ENCODE measurements at places on chromosomes 16 and 17. TPM values are rescaled to one million over a fixed set of nuclear protein-coding genes. Genes with fewer than 3 reads are reported as not detected.
A peak's percentile ranks its signal among the peaks of the same experiment; 100 is the strongest.

GRCh38 chr17:79400989-79401703, 209.7 kb downstream of the RBFOX3 start:
- H3K4me3 ChIP-seq, result no peak overlapping the region
- no peaks in the 10 kb centered on the region for H3K36me3 ChIP-seq
- H3K27ac ChIP-seq, result no peak overlapping the region

DNA sequence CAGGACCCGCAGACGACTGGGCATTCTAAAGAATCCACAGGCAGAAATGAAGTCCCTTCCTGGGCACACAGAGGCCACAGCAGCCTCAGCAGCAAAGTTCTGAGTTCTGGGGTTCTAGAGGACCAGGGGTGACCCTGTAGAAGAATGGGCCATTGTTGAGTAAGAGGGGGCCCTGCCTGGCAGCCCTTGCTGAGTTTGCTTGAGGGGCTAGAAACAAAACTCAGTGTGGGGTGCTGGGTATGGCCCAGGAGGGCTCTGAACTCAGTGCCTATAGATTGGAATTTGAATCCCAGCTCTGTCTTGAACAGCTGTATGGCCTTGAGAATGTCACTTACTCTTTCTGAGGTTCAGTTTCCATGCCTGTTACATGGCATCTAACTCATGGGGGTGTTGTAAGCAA, at the start of gene PDILT:
Gene PDILT, minus strand, starts transcription at position 101 of the 400 bp plus-strand sequence. CDS start 5,437 bp downstream, outside the sequence.
- no peaks in the 10 kb centered on the region for H3K27me3 ChIP-seq
- no peaks in the 10 kb centered on the region for H3K36me3 ChIP-seq
- no peak within 1 kb of the TSS for H3K27ac ChIP-seq
- H3K4me3 ChIP-seq, result no peak within 1 kb of the TSS

- H3K27ac ChIP-seq, result no peak overlapping the region
- no peak overlapping the region for H3K4me3 ChIP-seq
- peaks cover 12% of the 10 kb centered on the region for H3K4me1 ChIP-seq
Measured at GRCh38 chr16:89122322-89122851, 28.7 kb downstream of the ACSF3 start.

DNA sequence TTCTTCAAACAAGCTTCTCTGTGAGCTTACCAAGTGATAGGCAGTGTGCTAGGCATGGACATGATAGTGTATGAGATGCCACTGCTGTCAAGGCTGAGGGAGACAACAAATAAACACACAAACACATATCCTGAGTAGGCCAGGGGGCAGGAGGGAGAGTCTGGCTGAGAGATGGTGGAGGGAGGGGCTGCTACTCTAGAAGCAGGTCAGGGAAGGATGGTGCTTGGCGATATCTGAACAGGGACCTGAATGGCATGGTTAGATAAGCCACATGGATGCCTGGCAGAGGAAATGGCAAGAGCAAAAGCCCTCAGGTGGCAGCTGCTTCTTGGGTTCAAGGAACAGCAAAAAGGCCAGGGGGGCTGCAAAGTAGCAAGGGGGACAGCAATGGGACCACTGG, 8.6 kb upstream of the CHST6 start:
- no peaks in the 10 kb centered on the region for H3K36me3 ChIP-seq
- no peak overlapping the region for H3K4me3 ChIP-seq
- no peak overlapping the region for H3K27ac ChIP-seq
- H3K27me3 ChIP-seq, result peaks cover 9% of the 10 kb centered on the region

DNA sequence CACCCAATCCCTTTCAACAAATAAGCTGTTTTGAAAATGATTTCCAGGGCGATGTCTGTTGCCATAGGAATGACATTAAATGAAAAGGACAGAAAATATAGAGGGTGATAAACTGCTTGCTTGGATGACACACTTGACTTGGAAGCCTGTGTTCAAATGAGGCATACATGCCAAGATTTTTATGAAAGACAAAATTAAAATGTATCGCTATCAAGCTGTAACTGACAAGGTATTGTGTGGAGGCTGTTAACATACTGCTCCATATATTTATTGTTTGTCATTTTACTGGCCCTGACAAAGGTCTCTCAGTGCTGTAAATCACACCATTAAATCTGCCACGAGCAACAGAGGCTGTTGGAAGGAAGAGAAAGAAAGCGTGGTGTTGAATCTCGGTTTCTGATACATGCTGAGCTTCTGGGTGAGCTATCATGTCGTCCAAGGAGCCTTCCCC, 456.2 kb upstream of the SALL1 start:
- H3K27ac ChIP-seq, result no peak overlapping the region
- no peak for DNase-seq
- H3K4me1 ChIP-seq, result no peaks in the 10 kb centered on the region
- no peaks in the 10 kb centered on the region for H3K36me3 ChIP-seq
- no peaks in the 10 kb centered on the region for H3K27me3 ChIP-seq
- H3K4me3 ChIP-seq, result no peak overlapping the region

GRCh38 chr16:86118467-86119307, 219.7 kb downstream of the IRF8 start:
- H3K4me1 ChIP-seq, result no peaks in the 10 kb centered on the region
- peaks cover 4% of the 10 kb centered on the region for H3K27me3 ChIP-seq
- H3K27ac ChIP-seq, result no peak overlapping the region

- H3K27ac ChIP-seq, result no peak overlapping the region
- no peak for DNase-seq
- 0 out of 2 replicates have a peak, but pooled peaks cover 6% of the 10 kb centered on the region for H3K4me1 ChIP-seq
- H3K36me3 ChIP-seq, result no peaks in the 10 kb centered on the region
- H3K27me3 ChIP-seq, result no peaks in the 10 kb centered on the region
- no peak overlapping the region for H3K4me3 ChIP-seq
Measured at GRCh38 chr17:61291451-61292285, 108.0 kb upstream of the TBX2 start.

GRCh38 chr17:12673788-12674187, 8.1 kb downstream of the MYOCD start:
- H3K27ac ChIP-seq, result no peak overlapping the region
- no peak for DNase-seq
- H3K4me1 ChIP-seq, result no peaks in the 10 kb centered on the region
- H3K27me3 ChIP-seq, result no peaks in the 10 kb centered on the region
- H3K4me3 ChIP-seq, result no peak overlapping the region

DNA sequence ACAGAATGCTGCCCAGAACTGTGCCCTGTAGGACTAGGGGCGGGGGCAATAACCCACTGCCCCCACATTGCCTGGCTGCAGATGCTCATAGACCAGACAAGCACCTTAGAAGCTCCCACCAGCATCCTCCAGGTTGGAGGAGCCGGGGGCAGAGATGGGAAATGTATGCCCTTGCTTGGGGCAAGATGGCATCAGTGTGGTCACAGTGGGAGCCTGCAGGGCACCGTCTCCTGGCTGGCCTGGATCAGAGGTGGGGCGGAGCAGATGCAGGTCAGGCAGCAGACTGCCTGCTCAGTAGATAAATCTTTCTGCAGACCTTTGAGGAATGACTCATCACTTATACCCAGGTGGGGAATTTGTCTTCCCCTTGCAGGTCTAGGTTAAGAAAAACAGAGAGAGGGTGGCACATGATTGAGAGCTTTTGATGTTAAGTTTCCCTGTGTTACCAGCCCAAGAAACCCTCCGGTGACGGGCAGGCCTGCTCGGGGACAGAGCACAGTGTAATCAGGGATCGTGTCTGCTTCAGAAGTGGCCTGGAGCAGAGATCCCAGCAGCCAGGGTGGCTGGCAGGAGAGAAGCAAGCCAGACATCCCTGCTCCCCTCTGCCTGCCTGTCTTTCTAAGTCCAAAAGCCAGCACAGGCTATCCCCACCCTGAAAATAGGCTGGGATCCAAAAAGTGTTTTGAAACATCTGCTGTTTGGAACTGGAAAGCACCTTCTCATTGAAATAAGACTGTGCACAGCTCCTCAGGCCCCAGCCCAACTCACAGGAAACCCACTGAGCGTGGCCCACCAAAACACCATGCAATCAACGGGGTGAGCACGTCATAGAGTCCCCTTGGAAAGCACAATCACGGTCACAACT, 50.7 kb upstream of the RPL38 start:
- no peak overlapping the region for H3K4me3 ChIP-seq

DNA sequence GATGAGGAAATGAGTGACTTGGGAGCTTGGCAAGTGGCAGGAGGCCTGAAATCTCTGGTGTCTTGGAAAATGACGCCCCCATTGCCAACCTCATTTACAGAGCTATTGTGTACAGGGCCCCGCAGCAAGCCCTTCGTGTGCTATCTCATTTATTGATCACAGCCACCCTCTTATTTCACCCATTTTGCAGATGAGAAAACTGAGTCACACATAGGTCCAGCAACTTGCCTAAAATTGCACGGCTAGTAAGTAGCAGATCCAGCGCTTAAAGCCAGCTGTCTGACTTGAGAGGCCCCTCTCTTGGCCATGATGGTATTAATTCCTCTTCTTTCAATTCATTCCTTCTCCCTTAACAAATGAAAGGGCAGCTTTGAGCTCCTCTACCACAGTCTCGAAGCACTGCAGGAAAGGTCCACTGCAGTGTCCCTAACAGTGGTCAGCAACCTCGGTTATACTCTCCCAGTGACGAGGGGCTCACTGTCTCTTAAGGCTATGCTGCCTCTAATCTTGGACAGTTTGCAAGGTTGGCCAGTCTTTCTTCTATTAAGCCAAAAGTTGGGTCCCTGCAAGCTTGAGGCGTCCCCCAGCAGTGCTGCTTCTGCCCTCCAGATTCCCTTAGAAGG, 162.2 kb downstream of the COPRS start:
- no peak overlapping the region for H3K4me3 ChIP-seq
- H3K4me1 ChIP-seq, result peaks cover 17% of the 10 kb centered on the region
- no peaks in the 10 kb centered on the region for H3K36me3 ChIP-seq
- H3K27me3 ChIP-seq, result no peaks in the 10 kb centered on the region

- peaks cover 52% of the 10 kb centered on the region for H3K4me1 ChIP-seq
- no peaks in the 10 kb centered on the region for H3K27me3 ChIP-seq
- peak overlapping the region; percentile 81 for H3K27ac ChIP-seq
- no peak for DNase-seq
Measured at GRCh38 chr17:61398721-61399130, 917 bp upstream of the TBX2 start.

DNA sequence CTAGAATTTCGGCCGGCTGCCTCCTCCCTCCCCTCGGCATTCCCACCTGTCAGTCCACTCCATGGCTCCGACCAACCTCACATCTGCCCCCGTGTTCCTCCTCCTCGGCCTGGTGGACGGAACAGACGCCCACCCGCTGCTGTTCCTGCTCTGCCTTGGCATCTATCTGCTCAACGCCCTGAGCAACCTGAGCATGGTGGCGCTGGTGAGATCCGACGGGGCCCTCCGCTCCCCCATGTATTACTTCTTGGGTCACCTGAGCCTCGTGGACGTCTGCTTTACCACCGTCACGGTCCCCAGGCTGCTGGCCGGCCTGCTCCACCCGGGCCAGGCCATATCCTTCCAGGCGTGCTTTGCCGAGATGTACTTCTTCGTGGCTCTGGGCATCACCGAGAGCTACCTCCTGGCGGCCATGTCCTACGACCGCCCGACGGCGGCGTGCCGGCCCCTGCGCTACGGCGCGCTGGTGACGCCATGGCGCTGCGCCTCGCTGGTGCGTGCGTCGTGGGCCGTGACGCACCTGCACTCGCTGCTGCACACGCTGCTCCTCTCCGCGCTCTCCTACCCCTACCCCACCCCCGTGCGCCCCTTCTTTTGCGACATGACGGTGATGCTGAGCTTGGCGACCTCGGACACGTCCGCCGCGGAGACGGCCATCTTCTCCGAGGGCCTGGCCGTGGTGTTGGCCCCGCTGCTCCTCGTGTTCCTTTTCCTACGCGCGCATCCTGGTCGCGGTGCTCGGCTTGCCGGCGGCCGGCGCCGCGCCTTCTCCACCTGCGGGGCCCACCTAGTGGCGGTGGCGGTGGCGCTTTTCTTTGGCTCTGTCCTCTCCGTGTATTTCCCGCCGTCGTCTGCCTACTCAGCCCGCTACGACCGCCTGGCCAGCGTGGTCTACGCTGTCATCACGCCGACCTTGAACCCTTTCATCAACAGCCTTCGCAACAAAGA, at the start of gene OR3A2:
Gene OR3A2, minus strand, starts transcription at position 440 of the 948 bp plus-strand sequence.
- no peaks in the 10 kb centered on the region for H3K4me1 ChIP-seq
- H3K27me3 ChIP-seq, result peaks cover 14% of the 10 kb centered on the region
- H3K27ac ChIP-seq, result no peak within 1 kb of the TSS
- H3K36me3 ChIP-seq, result no peaks in the 10 kb centered on the region
- H3K4me3 ChIP-seq, result no peak within 1 kb of the TSS
- no peak for DNase-seq

DNA sequence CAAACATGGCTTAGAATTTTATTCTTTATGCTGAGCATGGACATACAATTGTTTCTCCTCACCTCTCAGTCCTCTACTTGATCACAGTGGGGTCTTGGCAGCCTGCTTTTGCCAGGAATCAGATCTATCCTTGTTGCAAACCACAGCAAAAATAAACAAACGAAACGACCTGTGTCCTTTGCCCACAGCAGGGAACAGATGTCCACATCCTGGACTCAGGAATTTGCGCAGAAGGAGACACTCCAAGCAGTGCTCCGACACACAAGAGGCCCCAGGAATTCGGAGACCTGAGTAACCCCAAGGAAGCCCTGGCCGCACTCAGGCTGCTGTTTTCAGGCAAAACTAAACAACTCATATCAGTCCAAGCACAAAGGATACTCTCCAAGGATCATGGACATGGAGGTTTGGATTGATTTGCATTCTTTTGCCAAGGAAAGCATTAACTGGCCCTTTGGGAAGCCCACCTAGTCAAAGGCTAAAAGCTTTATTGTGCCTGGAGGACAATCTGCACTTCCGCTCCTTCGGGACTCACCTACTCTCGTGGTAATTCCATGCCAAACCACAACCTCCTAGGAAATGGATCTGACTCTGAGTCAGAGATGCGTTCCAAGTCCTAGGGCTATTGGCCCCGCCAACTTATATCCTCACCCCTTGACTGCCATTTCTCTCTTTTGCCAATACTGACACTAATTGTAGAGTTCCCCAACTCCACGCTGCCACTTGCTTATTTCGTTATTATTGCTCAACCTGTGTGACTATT, 271.1 kb upstream of the CDH11 start:
- no peak overlapping the region for H3K4me3 ChIP-seq
- H3K36me3 ChIP-seq, result no peaks in the 10 kb centered on the region
- no peaks in the 10 kb centered on the region for H3K4me1 ChIP-seq
- H3K27me3 ChIP-seq, result no peaks in the 10 kb centered on the region
- no peak overlapping the region for H3K27ac ChIP-seq
- DNase-seq, result no peak

Gene CRYM
- 1.9 TPM for total RNA-seq

Gene SHBG
- total RNA-seq, result 1.6 TPM

Gene PLD2
- 13.4 TPM for total RNA-seq

Gene MYO1D
- total RNA-seq, result 13.2 TPM

Gene RNF227
- total RNA-seq, result 0.20 TPM

Gene KRTAP9-8
- not detected for total RNA-seq

Gene PHAF1
- total RNA-seq, result 48.3 TPM
